CD14-positive monocyte (primary cell): ENCODE measurements at places on chromosomes 2 and 18. TPM values are rescaled to one million over a fixed set of nuclear protein-coding genes. Genes with fewer than 3 reads are reported as not detected.

DNA sequence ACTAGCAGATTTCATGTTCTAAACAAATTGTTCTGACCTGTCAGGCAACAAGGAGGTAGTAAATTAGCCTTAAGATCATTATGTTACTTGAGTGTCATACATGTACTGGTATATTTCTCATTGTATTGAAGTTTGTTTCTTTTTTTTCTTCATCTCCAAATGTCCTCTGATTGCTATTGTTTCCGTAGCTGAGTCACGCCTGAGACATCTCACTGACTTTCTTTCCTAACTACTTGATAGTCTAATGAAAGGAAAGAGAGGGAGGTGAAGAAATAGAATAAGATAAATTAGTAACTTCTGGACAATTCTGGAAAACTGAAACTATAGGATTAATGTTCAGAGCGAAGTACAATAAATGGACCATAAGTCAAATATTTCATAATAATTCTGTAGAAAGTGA is 1049.9 kb downstream of the TSN start:
- DNase-seq: no peak
- H3K27ac ChIP-seq: no peak overlapping the region
- H3K4me1 ChIP-seq: no peaks in the 10 kb centered on the region

GRCh38 chr2:97931118-97931857 is 64.5 kb downstream of the TMEM131 start:
- H3K36me3 ChIP-seq: no peaks in the 10 kb centered on the region
- H3K27me3 ChIP-seq: no peaks in the 10 kb centered on the region
- H3K4me1 ChIP-seq: peaks cover 30% of the 10 kb centered on the region
- H3K4me3 ChIP-seq: peak overlapping the region; percentile 55

DNA sequence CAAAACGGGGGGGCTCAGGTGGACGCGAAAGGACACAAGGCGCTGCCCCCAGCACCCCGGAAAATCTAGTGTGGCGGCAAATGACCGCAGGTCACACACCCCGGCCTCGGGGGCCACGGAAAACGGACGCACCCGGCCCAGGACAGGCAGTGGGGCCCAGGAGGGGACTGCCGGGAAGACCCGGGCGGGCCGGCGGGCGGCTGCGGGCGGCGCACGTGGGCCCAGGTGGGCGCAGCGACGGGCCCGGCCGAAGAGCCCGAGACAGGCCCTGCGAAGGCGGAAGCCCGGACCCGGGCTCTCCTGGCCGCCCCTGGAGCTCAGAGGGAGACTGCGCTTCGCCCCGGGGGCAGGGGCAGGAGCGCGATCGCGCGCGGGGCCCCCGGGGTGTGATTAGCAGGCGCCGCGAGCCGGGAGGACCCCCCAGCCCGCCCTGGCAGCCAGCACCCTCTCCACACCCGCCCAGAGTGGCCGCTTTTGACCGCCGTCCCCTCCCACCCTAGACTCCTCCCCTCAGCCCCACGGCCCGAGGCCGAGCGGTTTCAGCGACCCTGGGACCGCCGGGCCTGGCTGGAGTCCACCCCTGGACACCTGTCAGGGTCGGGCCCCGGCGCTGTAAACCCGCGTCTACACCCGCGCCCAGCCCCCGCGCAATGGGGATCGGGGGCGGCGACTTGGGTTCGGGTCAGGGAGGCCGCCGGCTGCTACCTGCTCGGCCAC is 773 bp downstream of the MBP start:
- peaks cover 57% of the 10 kb centered on the region for H3K4me1 ChIP-seq
- H3K27ac ChIP-seq: peak overlapping the region; percentile 99
- peak overlapping the region; percentile 83 for H3K4me3 ChIP-seq
- H3K36me3 ChIP-seq: peaks cover 7% of the 10 kb centered on the region
- no peaks in the 10 kb centered on the region for H3K27me3 ChIP-seq

GRCh38 chr2:47039489-47039870 is 115.6 kb downstream of the STPG4 start:
- H3K27me3 ChIP-seq: no peaks in the 10 kb centered on the region
- H3K4me3 ChIP-seq: no peak overlapping the region
- peaks cover 61% of the 10 kb centered on the region for H3K36me3 ChIP-seq
- DNase-seq: no peak
- H3K27ac ChIP-seq: peak overlapping the region; percentile 76

DNA sequence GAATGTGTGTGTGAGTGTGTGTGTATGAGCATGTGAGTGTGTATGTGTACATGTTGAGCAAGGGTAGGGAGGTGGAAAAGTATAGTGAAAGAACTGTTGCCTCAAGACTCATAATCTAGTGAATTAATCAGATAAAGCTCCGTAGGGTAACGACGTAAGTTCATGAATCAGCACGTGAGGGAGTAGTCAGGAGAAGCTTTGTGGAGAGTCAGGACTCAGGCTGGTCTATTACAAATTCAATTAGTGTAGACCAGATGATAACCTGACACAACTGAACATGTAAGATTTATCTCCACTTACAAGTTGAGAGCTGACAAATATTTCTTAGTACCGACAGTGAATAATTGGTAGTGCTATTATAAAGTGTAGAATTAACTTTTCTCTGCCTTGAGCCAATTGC is 194.5 kb downstream of the RAD51AP2 start:
- H3K4me3 ChIP-seq: no peak overlapping the region
- H3K27ac ChIP-seq: no peak overlapping the region
- no peaks in the 10 kb centered on the region for H3K27me3 ChIP-seq
- no peaks in the 10 kb centered on the region for H3K4me1 ChIP-seq

DNA sequence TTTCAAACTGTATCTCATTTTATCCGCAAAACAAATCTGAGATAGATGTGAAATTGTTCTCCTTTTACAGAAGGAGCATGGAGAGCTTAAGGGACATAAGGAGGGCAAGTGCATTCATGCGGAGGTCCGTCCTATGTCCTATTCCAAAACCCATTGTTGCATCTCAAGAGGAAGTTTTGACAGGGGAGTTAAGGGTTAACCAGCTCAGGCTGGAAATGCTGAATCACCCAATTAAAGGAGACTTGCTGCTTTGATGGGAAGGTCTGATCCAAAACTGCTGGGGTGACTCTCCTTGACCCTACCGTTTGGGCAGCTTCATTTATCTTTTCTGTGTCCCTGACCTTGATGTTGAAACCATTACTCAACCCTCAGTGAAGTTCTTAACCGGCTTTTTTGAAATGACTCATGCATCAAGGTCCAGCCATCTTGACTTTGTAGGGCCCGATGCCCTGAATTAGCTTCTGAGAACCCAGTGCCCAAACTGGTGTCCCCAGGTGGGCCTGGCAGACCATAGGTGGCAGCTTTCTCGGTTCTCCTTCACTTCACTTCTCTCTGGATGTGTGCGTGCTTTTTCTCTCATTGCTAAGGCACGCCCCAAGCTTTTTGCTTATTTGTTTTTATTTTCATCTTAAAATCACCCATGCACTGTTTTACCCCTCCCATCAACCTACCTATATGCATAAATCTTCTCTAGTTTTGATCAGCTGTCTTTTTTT is 15.9 kb upstream of the TXNDC2 start:
- H3K36me3 ChIP-seq: no peaks in the 10 kb centered on the region
- no peaks in the 10 kb centered on the region for H3K27me3 ChIP-seq
- no peak overlapping the region for H3K4me3 ChIP-seq
- H3K27ac ChIP-seq: peak overlapping the region; percentile 63

GRCh38 chr2:111711270-111711669 is 172.7 kb downstream of the ANAPC1 start:
- H3K36me3 ChIP-seq: no peaks in the 10 kb centered on the region
- H3K4me1 ChIP-seq: peaks cover 25% of the 10 kb centered on the region
- H3K27me3 ChIP-seq: no peaks in the 10 kb centered on the region
- no peak overlapping the region for H3K27ac ChIP-seq

DNA sequence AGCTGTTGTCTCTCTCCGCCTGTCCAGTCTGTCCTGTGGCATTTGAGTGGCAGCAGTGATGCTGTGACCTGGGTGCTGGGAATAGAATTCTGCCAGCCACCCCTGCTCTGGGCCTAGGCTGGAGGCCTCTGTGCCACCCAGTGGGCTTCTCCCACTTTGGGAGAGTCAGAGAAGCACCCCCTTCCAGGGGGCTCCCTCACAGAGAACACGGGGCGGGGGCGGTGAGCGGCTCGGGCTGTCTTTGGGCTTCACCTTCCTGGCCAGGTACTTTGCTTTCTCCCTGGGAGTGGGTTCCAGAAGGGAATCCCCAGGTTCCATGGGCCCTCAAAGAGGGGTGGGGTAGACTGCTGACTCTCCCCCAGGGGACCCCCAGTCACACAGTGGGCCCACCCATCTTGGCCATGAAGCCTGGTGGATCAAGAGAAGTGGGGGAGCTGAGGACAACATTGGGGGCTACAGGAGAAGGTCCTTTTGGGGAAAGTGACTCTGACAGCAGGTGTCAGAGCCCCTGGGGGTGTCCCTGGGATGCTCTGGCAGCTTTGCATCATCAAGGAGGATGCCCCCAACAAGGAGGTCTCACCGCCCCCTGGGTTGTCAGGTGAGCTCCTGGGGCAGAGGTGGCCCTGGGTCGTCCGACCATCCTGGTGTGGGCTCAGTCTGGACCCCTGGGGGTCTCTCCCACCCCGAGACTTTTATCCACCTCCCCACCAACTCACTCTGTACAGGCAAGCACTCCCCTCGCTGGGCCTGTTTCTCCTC is 18.8 kb upstream of the BOK start:
- H3K4me3 ChIP-seq: no peak overlapping the region
- H3K27me3 ChIP-seq: peaks cover 41% of the 10 kb centered on the region
- no peak for DNase-seq
- H3K36me3 ChIP-seq: no peaks in the 10 kb centered on the region
- H3K27ac ChIP-seq: no peak overlapping the region
- H3K4me1 ChIP-seq: peaks cover 12% of the 10 kb centered on the region

- DNase-seq: no peak
- no peaks in the 10 kb centered on the region for H3K4me1 ChIP-seq
- no peaks in the 10 kb centered on the region for H3K36me3 ChIP-seq
- no peak overlapping the region for H3K4me3 ChIP-seq
Observed at GRCh38 chr2:54059504-54059903, 55.9 kb upstream of the ACYP2 start.

- H3K36me3 ChIP-seq: no peaks in the 10 kb centered on the region
- no peak for DNase-seq
- H3K27me3 ChIP-seq: no peaks in the 10 kb centered on the region
- no peak overlapping the region for H3K4me3 ChIP-seq
- no peaks in the 10 kb centered on the region for H3K4me1 ChIP-seq
Observed at GRCh38 chr2:212727751-212728150, 189.1 kb upstream of the ERBB4 start.

GRCh38 chr18:44786688-44787087 is 106.0 kb downstream of the SETBP1 start:
- H3K27ac ChIP-seq: no peak overlapping the region
- peaks cover 10% of the 10 kb centered on the region for H3K27me3 ChIP-seq
- no peaks in the 10 kb centered on the region for H3K4me1 ChIP-seq
- no peak for DNase-seq
- H3K4me3 ChIP-seq: no peak overlapping the region
- H3K36me3 ChIP-seq: no peaks in the 10 kb centered on the region

DNA sequence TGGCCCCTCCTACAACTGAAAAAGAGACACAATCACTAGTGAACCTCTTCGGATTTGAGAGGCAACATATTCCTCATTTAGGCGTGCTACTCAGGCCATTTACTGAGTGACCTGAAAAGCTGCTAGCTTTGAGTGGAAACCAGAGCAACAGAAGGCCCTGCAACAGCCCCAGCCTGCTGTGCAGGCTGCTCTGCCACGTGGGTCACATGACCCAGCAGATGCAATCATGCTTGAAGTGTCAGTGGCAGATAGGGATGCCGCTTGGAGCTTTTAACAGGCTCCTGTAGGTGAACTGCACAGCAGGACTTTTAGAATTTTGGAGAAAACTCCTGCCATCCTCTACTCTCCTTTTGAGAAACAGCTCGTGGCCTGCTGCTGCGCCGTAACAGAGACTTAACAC is 578.6 kb upstream of the RAB6C start:
- DNase-seq: no peak
- no peaks in the 10 kb centered on the region for H3K4me1 ChIP-seq
- H3K36me3 ChIP-seq: no peaks in the 10 kb centered on the region
- no peak overlapping the region for H3K4me3 ChIP-seq
- H3K27me3 ChIP-seq: no peaks in the 10 kb centered on the region

DNA sequence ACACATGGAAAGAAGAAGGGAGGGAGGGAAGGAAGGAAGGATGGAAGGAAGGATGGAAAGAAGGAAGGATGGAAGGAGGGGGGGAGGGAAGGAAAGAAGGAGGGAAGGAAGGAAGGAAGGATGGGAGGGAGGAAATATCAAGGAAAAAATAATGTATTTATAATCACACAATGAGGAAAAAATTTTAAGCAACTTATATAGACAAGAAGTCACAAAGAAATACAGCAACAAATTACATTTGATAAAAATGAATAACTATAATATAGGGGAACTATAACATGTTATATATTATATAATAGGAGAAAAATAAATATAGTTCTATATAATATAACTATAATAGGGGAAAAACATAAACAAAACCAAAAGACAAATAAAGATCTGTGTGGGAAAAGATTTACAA is 441.8 kb downstream of the LRATD1 start:
- no peak for DNase-seq
- no peaks in the 10 kb centered on the region for H3K36me3 ChIP-seq
- H3K27ac ChIP-seq: no peak overlapping the region
- no peaks in the 10 kb centered on the region for H3K4me1 ChIP-seq
- H3K4me3 ChIP-seq: no peak overlapping the region

DNA sequence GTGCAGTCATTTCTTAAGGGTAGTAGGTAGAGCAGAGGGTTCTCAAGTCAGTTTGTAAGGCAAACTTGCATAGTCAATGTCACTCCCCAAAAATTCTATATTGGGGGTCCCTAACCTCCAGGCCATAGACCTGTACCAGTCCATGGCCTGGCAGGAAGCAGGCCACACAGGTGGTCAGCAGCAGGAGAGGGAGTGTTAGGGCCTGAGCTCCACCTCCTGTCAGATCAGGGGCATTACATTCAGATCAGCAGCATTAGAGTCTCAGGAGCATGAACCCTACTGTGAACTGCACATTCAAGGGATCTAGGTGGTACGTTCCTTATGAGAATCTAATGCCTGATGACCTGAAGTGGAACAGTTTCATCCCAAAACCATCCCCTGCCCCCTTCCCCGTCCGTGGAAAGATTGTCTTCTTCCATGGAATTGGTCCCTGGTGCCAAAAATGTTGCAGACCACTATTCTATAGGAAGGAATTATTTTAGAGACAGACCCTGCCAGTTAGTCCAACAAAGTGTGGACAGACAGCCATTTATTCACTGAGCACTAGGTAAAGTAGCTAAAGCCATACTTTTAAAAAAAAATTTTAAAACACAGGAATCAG is 6.7 kb downstream of the COA5 start:
- no peak overlapping the region for H3K4me3 ChIP-seq
- H3K27me3 ChIP-seq: no peaks in the 10 kb centered on the region
- H3K27ac ChIP-seq: no peak overlapping the region
- DNase-seq: no peak
- H3K4me1 ChIP-seq: peaks cover 2% of the 10 kb centered on the region

DNAJC27 gene
- 1.2 and 2.8 TPM in 2 replicates for polyA plus RNA-seq

REG3G gene
- not detected for polyA plus RNA-seq

MYL12A gene
- 335 and 469 TPM in 2 replicates for polyA plus RNA-seq

MOGAT1 gene
- polyA plus RNA-seq: not detected

EVX2 gene
- polyA plus RNA-seq: not detected in 2 replicates

SPP2 gene
- not detected for polyA plus RNA-seq

TRPM8 gene
- not detected for polyA plus RNA-seq

C2orf80 gene
- polyA plus RNA-seq: not detected
